Dorsolateral prefrontal cortex (tissue), 122 donors: ENCODE measurements at places on chromosomes 1 and 21.

- no peak for DNase-seq
These were observed 29.6 kb upstream of the RGS1 start for GRCh38 chr1:192545896-192546521.

DNA sequence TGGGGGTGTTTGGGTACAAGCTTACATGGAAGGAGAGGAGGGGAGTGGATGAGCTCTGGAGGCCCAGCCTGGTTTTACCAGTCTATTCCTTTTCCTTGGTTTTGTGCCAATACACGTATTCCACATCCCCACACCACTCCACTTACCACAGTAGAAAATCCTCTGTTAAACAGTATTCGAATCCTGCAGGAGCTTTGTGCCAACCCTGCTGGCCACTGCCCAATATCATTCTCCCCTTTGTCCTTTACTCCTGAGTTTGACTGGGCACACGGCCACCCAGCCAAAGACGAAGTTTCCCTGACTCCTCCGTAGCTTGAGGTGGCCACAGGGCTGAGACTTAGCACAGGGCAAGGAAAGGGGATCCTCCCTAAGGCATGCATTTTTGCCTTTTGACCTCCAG is 61.6 kb downstream of the TMCO4 start:
- DNase-seq = no peak

- DNase-seq = no peak
These were observed 37.0 kb downstream of the CCDC185 start for GRCh38 chr1:223430236-223430635.

DNA sequence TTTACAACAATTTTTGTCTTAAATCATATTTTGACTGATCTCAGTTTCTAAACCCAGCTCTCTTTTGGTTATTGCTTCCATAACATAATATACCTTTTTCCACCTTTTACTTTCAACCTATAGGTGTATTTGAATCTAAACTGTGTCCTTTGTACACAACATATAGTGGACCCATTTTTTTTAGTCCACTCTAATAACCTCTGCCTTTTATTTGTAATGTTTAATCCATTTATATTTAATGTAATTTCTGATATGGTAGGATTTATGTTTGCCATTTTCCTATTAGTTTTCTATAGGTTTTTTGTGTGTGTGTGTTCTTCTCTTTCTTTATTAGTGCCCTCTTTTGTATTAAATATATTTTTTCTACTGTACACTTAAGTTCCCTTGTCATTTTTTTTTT is 22.4 kb upstream of the SLAMF1 start:
- DNase-seq = no peak

GRCh38 chr21:16312321-16312720 is 582.5 kb downstream of the USP25 start:
- no peak for DNase-seq

DNA sequence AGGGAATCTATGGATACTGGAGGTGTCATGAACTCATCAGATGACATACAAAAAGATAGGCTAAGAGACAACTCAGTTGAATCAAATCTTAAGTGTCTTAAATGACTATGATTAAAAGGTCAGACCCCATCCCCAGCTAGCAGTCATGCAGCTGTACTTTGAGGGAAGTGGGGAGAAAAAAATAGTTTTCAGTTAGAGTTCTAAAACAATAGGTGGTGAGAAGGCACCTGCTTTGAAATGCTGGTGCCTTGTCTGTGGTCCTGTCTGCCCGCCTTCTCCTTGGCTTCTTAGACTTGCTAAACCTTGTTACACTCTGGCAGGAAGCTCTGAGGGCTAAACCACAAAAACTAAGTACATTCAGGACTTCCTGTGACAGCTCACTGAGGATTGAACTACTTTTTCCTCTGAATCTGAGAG is 15.3 kb downstream of the CD2 start:
- no peak for DNase-seq

- no peak for DNase-seq
These were observed 95.6 kb upstream of the KCNK1 start for GRCh38 chr1:233518344-233518743.

DNA sequence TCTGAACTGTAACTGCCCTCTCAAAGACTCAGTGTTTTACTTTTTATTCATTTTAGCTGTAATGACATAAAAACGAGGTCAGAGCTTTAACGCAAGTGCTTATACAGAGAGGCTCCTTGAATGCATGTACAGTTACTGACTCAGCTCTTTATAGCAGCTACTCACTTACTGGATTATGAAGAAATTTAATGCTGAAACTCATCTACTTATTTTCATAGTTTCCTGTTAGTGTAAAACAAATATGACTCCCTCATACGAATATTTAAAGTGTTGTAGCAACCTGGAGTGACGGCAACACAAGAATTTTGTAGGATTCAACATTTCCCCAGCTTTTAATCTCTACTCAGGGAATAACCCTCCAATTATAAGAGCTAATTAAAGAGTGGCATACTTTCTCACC is 32.7 kb downstream of the ADSS2 start:
- no peak for DNase-seq

GRCh38 chr1:29603622-29604021 is 367.3 kb downstream of the PTPRU start:
- DNase-seq = no peak

GRCh38 chr1:206012086-206012859 is 9.1 kb upstream of the RAB7B start:
- DNase-seq = peak; percentile 50

DNA sequence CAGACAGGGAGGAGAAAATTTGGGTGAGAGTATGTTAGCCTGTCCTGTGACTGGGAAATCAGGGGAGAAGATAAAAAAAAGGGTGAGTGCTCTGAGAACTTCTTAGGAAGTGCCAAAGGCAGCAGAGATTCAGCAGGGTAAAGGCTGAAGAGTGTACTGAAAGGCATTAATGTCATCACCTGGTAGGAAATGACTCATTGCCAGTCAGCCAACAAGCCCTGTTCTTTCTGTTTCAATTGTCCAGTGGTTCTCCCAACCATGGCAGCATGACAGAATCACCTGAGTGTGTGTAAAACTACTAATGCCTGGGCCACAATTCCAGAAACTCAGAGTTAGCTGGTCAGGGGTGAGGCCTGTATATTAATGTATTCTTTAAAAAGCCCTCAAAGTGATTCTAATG is 83.5 kb downstream of the INTS7 start:
- DNase-seq = no peak
